Activated CD8-positive, alpha-beta memory T cell treated with anti-CD3 and anti-CD28 coated beads for 48 hours (primary cell): ENCODE measurements at places on chromosomes 16 and 17.

- no peak for DNase-seq
These were observed 25.3 kb upstream of the UBE2I start for GRCh38 chr16:1283996-1284616.

GRCh38 chr17:51185763-51186332, 19.6 kb downstream of the NME2 start:
- DNase-seq = no peak

DNA sequence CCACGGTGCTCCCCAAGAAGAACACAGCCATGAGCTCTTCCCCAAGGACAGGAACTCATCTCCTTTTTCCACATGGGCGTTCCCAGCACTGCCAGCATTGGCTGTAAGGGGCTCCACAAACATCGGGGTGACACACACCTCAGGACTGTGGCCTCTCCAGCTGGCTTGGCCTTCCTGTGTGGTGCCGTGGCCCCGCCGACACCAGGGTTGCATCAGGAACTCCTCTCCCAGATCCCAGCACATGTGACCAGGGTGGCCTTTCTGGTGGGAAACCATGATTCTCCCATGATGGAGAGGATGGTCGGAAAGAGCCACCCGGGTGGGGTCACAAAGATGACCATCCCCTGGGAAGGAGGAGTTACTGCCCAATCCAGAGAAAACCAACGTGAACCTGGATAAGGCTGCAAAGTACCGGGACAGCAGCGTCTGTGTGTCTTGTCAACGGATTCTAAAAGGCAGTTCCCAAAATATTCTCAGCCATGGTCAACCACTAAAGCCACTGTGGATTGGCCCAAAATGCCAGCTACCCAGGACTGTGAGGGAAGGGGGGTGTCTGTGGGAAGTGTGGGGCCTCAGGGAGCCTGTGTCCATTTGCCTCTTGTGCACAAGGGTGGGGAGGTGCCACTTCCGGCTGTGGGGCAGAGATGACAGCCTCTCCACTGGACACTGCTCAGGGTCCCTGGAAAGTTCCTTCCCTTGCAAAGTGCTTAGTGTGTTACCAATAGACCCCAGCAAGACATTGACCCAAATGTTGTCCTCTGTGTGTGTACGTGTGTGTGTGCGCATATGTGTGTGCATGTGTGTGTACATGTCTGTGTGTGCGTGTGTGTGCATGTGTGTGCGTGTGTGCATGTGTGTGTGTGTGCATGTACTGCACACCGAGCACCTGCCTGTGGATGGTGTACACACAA, 78.0 kb upstream of the CBX4 start:
- no peak for DNase-seq

DNA sequence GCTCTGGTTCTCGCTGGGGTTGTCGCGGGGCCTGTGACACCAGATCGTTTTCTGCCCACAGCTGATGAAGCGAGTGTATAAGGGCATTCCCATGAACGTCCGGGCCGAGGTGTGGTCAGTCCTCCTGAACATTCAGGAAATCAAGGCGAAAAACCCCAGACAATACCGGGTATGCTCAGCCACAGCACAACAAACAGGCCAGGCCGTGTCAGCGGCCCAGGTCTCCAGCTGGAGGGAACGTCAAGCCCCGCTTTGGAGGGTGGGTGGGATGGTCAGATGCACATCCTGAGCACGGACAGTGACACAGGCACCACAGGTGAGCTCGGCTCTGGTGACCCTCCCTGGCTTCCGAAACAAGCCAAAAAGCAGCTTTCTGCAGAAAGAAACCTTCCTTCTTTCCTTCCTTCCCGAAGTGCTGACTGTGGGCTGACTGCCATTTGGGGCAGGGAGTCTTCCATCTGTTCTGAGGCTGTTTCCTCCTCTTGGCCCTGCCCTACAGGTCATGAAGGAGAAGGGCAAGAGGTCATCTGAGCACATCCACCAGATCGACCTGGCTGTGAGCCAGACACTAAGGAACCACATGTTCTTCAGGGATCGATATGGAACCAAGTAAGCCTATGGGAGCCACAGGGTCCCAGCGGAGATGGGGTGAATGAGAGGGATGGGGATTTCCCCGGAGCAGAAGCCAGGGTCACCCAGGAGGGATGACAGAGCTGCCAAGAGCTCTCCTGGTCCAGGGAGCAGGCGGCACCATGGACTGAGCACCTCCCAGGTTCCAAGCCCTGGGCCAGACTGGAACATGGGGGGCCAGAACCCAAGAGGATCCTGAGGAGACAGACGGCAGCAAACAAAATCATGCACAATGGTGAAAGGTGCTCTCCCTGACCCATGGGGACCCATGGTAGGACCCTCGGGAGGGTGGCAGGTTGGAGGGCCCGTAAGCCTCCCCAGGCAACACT, 79.4 kb downstream of the GOSR1 start:
- no peak for DNase-seq

GRCh38 chr16:19294156-19294649, 8.7 kb downstream of the CLEC19A start:
- peak; percentile 7 for DNase-seq
